ENCODE measurements at places on chromosomes 4 and X.

DNA sequence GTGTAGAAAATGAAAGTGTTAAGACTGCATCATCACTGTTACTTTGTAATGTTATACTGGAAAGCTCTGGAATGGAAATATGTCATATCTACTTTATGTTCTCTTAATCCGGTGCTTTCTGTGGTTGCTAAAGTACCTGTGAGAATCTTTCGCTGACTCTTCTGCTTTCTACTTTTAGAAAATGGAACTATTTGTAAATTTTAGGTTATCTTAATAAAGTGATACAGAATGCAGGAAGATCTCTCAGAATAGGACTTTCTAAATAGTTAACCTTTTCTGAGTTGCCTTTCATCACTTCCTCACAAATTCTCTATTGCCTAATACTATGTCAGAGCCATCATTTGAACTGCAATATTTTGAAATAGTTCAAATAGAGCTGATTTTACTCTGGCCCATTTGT, 69.3 kb downstream of the BMP2K start:
- DNase-seq = no peak

GRCh38 chr4:152368001-152368400, 167.9 kb downstream of the FBXW7 start:
- DNase-seq = no peak

- DNase-seq = no peak
Observed at GRCh38 chr4:113623274-113623894, 138.2 kb downstream of the CAMK2D start.

DNA sequence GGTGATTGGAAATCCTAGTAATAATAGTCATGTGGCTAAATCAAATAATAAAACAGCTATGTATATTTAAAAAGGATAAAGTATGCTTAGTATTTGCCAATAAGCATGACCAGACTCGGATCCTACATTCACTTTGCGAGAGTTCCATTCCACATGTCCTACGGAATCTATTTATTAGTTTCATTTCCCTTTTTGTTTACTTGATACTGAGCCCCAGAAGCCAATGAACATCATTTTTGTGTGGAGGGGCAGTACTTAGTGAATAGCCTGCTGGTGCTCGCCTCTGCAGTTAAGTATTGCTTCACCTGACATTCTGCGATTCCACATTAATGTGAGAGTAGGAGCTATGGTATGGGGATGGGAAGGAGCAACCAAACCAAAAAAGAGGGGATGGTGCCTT, 58.5 kb upstream of the NAP1L5 start:
- DNase-seq = no peak

GRCh38 chr4:81565142-81565870, 93.6 kb upstream of the RASGEF1B start:
- DNase-seq = no peak

- DNase-seq = peak; percentile 61
Observed at GRCh38 chrX:76148753-76149152, 24.1 kb upstream of the PBDC1 start.

DNA sequence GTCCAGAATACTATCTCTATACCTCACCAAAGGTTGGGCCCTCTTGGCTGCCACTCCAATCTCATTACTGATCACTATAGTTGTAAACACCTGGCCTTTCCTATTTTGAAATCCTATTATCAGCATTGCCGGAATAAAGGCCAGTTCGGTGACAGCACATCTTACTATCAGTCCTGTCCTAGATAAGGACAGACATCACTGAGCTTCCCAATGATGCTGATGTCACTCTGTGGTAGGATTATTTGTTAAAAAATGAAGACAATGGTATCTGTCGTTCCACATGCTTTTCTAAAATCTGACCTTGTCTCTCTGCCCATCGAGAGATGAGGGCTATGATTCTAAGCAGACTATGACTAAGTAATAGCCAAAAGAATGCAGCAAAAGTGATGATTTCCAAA, 260.4 kb downstream of the PDGFC start:
- no peak for DNase-seq

DNA sequence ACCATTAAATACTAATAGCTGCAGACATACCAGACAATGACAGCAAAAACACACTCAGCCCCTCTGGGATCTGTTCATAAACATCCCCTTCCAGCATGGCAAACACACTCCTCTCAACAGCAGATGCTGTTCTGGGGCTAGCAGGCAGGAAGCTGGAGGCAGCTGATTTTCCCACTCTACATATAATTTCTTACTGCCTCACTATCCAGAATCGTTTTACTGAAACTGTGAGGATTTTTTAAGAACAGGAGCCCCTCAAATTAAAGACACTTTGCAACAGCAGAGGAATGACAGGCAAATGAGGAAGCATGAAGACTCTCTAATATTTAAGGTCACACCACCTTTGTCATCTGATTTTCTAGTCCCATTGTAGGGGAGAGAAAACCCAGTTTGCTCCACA, 2.2 kb downstream of the MAPK10 start:
- DNase-seq = no peak

DNA sequence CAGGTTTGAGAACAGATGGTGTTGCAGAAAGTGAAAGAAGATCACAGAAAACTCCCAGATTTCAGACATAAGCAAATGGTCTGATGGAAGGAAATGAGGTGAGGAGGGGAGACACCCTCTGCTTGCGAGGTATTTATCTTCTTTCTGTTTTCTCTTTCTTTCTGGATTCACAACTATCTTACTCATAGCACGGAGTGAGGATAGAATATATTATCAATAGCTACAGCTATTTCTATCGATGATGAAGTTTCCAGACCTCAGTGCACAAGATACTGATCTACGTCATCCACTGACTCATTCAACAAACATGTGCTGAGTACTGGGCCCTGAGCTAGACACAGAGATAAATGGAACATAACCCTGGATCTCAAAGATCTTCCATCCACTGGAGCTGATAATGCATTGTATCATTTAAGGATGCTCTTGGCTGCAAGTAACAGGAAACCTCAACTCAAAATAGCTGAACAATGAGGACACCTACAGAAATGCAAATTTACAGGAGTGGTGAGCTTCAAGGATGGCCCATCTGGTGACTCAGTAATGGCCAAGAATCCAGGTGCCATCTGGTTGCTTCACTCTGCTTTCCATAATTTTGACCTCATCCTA, 21.2 kb downstream of the SLC2A9 start:
- DNase-seq = no peak

GRCh38 chrX:33908898-33909297, 223.2 kb downstream of the FAM47A start:
- DNase-seq = no peak

DNA sequence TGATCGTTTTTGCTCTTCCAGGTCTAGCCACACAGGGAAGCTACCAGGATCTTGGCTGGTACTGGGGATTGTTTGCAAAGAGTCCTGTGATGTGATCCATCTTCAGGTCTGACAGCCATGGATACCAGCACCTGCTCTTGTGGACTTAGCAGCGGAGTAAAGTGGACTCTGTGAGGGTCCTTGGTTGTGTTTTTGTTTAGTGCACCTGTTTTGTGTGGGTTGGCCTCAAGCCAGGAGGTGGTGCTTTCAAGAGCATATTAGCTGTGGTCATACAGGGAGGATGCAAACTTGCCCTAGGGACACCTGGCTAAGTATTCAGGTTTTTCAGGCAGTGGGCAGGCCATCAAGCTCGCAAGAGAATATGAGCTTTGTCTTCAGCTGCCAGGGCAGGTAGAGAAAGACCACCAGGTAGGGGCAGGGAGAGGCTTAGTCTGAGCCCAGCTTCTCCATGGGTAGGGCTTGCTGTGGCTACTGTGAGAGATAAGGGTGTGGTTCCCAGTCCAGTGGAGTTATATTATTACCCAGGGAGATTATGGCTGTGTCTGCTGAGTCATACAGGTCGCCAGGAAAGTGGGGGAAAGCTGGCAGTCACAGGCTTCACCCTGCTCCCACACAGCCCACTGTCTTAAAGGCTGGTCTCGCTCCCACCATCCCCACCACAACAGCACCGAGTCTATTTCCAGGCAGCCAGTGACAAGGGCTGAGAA, 293.7 kb downstream of the PCDH18 start:
- no peak for DNase-seq

DNA sequence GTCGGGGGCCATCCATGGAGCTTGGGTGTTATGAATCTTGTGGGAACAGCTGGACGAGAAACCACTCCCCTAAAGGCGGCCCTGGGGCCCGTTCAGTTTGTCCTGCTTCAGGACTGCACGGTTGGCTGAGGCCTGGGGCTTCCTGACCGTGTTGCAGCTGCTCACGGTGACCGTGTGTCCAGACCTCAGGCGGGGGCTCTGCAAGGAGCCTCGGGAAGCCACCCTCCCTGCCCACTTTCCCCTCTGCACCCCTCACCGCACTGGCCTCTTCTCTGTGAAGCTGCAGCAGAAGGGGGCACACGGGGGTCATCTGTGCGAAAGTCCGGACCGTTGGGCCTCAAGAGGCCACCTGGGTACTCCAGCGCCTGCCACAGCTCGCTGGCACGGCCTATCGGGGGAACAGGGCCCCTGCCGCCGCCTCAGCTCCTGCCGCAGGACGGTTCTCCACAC, 29.4 kb downstream of the UVSSA start:
- no peak for DNase-seq

DNA sequence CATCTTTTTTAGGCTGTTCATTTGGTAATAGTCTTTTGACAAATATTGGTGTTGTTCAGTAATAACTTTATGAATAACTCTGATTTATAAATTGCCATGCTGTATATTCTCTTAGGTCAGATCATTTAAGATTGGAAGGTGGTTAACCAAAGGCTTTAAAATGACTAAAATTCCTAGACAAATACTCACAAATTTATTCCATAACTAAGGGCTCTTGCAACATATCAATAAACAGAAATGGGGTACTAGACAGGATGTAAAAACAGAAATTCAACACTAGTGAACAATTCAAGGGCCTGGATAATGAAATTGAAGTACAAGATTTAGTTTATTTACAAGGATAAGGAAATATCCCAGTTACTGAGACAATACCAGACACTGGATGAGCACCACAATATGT, 328.6 kb downstream of the PCDH19 start:
- DNase-seq = no peak

GRCh38 chr4:14812101-14812500, 190.2 kb upstream of the CPEB2 start:
- no peak for DNase-seq

DNA sequence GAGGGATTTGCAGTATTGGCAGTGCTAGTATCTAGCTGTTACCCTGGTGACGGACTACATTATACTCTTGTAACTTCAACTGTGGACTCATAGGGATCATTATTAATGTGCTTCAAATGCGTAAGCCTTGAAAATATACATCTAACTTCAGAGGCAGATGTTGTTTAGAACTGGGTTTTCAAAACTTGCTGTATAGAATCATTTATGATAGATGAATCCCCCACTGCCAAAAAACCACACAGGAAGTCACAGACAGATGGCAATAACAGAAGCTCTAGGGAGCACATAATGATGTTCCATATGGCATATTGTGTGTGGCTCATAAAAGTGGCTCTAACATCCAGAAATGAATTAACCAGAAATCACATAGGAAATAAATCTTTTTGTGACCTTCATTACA, 62.3 kb upstream of the RELL1 start:
- no peak for DNase-seq

DNA sequence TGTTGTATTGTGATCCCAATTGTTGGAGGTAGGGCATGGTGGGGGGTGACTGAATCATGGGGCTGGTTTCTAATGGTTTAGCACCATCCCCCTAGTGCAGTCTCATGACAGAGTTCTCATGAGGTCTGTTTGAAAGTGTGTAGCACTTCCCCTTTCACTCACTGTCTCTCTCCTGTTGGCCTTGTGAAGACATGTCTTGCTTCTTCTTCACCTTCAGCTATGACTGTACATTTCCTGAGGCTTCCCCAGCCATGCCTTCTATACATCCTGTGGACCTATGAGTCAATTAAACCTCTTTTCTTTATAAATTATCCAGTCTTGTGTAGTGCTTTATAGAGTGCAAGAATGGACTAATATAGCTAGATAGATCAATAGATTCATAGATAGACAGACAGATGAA, 230.0 kb downstream of the MAGEE1 start:
- no peak for DNase-seq

DNA sequence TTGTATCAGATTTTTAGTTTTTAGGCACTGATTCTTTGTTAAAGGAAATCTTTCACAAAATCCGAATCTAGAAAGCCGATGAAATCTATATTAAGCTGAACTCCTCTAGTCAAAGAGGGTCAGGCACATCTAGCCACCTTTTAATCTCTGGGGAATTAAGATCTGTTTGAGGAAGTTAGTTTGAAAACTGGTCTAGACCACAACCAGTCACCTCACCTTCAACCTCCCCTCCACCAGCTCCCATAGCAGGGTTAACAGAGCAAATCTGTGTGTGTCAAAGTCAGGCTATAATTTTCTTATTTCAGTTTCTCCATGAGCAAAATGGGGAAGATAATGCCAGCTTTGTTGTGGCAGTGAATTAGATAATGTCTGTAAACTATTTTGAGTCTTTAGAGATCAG, 110.0 kb upstream of the IGFBP7 start:
- no peak for DNase-seq

- DNase-seq = no peak
Observed at GRCh38 chrX:1536712-1537030, 314 bp downstream of the P2RY8 start.

DNA sequence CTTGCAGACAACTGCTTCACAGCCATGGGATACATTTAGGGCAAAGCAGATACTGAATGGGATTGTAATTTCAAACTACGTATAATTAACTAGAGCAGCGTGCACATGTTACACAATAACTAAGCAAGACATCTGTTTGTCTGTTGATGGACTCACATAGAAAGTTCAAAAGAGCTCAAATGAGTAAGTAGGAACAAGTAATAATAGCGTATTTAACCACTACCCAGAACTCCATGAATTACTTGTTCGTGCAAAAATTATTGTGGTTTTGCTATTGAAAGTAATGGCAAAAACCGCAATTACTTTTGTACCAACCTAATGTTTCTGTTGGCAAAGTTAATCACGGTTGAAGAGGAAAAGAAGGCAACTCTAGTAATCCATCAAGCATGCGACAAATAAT, 825.4 kb downstream of the PCDH18 start:
- no peak for DNase-seq

- no peak for DNase-seq
Observed at GRCh38 chrX:131072871-131073571, 14.9 kb downstream of the ARHGAP36 start.

GRCh38 chr4:8001564-8002355, 62.1 kb upstream of the AFAP1 start:
- no peak for DNase-seq

DNA sequence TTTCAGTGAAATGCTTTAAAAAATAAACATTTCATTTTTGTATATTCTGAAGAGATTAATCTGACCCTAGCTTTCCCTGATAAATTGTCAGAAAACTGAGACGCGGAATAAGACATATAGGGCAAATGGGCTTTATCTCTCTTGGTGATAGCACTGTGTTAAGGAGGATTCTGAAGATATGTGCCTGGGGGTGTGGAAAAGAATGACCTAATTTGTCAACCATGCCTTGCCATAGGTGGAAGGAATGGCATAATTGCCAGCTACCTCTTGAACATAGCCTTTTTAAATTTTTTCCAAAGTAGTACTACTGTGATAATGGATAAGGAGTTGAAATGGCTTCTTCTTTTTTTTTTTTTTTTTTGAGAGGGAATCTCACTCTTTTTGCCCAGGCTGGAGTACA, 11.7 kb downstream of the JADE1 start:
- DNase-seq = no peak

- DNase-seq = no peak
Observed at GRCh38 chr4:8528713-8529112, 51.5 kb upstream of the GPR78 start.

GRCh38 chr4:19807505-19807904, 444.2 kb upstream of the SLIT2 start:
- no peak for DNase-seq

All from CD4-positive, alpha-beta T cell treated with Interleukin-12 subunit alpha and Interleukin-12 subunit beta, for 1 hour (primary cell).